IMR-90 (cell line): ENCODE measurements at places on chromosomes 5 and 9. TPM values are rescaled to one million over a fixed set of nuclear protein-coding genes. Genes with fewer than 3 reads are reported as not detected.

GRCh38 chr9:19975499-19975898 is 186.7 kb upstream of the SLC24A2 start:
- no peaks in the 10 kb centered on the region for H3K36me3 ChIP-seq
- H3K4me1 ChIP-seq = no peaks in the 10 kb centered on the region
- H3K27ac ChIP-seq = no peak overlapping the region
- DNase-seq = no peak
- no peak overlapping the region for H3K4me3 ChIP-seq

GRCh38 chr5:148482697-148483462 is 99.1 kb downstream of the FBXO38 start:
- H3K27me3 ChIP-seq = peaks cover 15% of the 10 kb centered on the region
- no peaks in the 10 kb centered on the region for H3K36me3 ChIP-seq
- H3K27ac ChIP-seq = no peak overlapping the region
- DNase-seq = peak; percentile 34
- no peaks in the 10 kb centered on the region for H3K4me1 ChIP-seq

DNA sequence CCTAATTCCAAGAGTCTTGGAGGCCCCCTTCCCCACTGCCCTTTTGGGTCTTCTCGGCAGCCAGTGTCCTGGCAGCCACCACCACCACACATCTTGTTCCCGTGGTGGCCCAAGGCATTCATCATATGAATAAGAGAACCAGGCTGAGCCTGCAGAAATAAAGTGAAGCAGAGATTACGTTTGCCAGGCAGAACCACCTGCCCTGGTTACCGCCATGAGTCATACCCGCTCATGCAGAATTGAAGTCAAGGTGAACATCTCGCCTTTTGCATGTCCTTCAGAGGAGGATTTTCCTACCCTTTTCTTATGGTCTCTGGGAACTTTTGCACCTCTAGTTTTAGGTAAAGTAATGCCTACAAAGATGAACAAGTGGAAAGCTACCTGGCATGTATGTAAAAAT is 119.5 kb upstream of the LMX1B start:
- no peak overlapping the region for H3K27ac ChIP-seq
- H3K4me3 ChIP-seq = no peak overlapping the region
- H3K27me3 ChIP-seq = no peaks in the 10 kb centered on the region
- no peaks in the 10 kb centered on the region for H3K36me3 ChIP-seq
- no peak for DNase-seq
- no peaks in the 10 kb centered on the region for H3K4me1 ChIP-seq

GRCh38 chr5:123119334-123119986 is 30.4 kb downstream of the PRDM6 start:
- H3K27ac ChIP-seq = peak overlapping the region; percentile 88
- H3K4me3 ChIP-seq = peak overlapping the region; percentile 23; the same call in 1 of the 2 replicates
- peaks cover 15% of the 10 kb centered on the region for H3K4me1 ChIP-seq

GRCh38 chr9:74775396-74775795 is 112.3 kb downstream of the TRPM6 start:
- no peak for DNase-seq
- H3K36me3 ChIP-seq = no peaks in the 10 kb centered on the region
- no peak overlapping the region for H3K27ac ChIP-seq

DNA sequence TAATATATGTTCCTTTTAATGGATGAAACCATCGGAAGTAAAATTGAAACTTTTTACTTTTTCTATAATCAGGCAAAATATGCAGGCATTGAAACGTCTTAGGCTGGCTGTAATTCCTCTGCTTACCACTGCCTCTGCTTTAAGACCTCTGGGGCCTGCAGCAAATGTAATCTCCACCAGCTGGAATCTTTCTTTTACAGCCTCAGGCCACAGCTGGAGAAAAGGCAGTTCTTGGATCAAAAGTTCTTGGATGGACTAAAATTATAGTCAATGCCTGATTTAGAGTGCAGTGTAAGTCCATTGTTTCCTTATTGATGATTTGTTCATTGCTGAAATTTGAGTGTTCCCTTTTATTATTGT is 396.7 kb downstream of the KCTD16 start:
- no peak overlapping the region for H3K4me3 ChIP-seq
- H3K27me3 ChIP-seq = no peaks in the 10 kb centered on the region
- H3K4me1 ChIP-seq = peaks cover 4% of the 10 kb centered on the region
- H3K27ac ChIP-seq = no peak overlapping the region
- H3K36me3 ChIP-seq = no peaks in the 10 kb centered on the region

Gene CDH9
- polyA plus RNA-seq = not detected in 2 replicates

- no peak overlapping the region for H3K27ac ChIP-seq
- H3K4me3 ChIP-seq = no peak overlapping the region
- H3K4me1 ChIP-seq = peaks cover 12% of the 10 kb centered on the region
- H3K27me3 ChIP-seq = no peaks in the 10 kb centered on the region
- peaks cover 48% of the 10 kb centered on the region for H3K36me3 ChIP-seq
Observed at GRCh38 chr9:137270929-137271695, 6.4 kb upstream of the TOR4A start.

DNA sequence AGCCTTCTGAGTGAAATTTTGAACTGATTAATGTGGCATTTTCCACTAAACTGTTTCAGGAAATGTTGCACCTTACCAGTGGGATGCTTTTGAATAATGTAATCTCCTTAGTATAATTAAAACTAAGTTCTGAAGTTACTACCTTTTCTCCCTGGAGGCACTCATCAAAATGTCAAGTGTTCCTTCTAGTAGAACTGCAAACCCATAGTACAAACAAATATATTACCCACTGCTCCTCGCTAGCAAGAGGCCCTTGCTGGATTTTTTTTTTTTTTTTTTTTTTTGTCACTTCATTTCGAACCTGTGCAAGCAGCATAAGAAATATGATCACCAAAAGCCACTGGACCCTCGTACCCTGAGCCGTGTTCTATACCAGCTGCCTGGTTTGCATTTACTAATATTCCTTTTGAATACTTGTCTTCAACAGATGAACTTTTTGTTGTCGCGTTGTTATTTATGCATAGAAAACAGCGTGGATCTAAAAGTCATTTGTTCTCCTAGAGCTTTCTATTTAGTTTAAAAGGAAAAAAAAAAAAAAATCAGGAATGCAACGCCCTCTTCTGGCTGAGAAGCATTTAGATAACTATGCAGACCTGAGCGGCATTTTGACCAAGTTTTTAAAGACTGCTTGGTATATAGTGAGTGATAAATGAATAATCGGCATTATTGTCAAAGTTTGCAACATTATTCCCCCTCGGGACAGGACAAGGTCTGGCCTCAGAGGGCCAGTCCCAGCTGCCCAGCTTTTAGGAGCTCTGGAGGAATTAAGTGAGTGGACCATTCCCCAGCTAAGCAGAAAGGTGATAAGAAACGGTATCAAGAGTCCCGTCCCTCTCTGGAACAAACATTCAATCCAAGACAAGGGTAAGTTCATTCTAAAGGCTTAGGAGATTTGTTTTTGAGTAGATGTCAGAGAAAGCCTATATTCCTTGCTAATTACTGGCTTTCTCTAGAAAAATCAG is 162.5 kb upstream of the KIF2A start:
- H3K4me1 ChIP-seq = no peaks in the 10 kb centered on the region
- H3K27ac ChIP-seq = no peak overlapping the region
- H3K36me3 ChIP-seq = no peaks in the 10 kb centered on the region
- peak; percentile 40 for DNase-seq
- no peaks in the 10 kb centered on the region; the same call in none of the 2 replicates for H3K27me3 ChIP-seq
- no peak overlapping the region for H3K4me3 ChIP-seq

DNA sequence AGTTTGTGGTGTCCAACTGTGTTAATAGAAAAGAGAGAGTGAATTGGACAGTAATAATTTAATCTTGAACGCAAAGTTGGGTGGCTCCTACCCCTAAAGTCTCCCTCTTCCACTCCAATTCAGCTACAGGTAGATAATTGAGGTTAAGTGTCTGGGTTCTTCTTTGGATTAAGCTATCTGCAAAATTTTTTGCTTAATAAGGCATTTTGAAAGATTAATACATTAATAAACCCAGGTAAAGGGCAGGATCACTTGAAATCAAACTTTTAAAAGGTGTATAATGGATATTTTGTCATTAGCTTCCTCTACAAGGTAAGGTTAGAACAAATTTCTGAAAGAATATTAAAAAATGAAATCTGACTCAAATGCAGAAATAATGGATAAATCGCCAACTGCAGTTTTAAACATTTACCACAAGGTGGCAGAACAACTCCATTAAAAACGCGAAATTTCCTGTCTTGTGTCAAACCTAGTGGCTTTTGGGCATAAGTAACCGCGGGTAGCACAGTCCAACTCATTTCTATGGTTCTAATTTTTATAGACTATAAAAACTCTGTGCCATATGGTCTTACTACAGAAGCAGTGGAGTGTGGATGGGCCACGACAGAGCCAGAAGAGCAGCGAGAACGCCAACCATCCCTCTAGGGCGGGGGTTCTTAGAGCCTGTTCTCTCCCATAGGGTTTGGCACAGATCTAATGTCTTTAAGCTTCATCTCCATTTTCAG is 276.5 kb downstream of the ARHGEF28 start:
- H3K36me3 ChIP-seq = 0 out of 2 replicates have a peak, but pooled peaks cover 2% of the 10 kb centered on the region
- DNase-seq = peak; percentile 77
- H3K27ac ChIP-seq = no peak overlapping the region
- H3K27me3 ChIP-seq = no peaks in the 10 kb centered on the region

Gene PRSS3
- polyA plus RNA-seq = 7.0 and 7.7 TPM in 2 replicates

GRCh38 chr9:107141967-107142366 is 141.1 kb upstream of the RAD23B start:
- no peaks in the 10 kb centered on the region for H3K36me3 ChIP-seq
- H3K27ac ChIP-seq = no peak overlapping the region
- H3K27me3 ChIP-seq = peaks cover 20% of the 10 kb centered on the region
- H3K4me1 ChIP-seq = no peaks in the 10 kb centered on the region
- DNase-seq = peak; percentile 17
- H3K4me3 ChIP-seq = no peak overlapping the region
